ENCODE measurements at places on chromosomes 12 and 14.

GRCh38 chr14:81868172-81868571 is 334.5 kb upstream of the SEL1L start:
- no peak for DNase-seq

DNA sequence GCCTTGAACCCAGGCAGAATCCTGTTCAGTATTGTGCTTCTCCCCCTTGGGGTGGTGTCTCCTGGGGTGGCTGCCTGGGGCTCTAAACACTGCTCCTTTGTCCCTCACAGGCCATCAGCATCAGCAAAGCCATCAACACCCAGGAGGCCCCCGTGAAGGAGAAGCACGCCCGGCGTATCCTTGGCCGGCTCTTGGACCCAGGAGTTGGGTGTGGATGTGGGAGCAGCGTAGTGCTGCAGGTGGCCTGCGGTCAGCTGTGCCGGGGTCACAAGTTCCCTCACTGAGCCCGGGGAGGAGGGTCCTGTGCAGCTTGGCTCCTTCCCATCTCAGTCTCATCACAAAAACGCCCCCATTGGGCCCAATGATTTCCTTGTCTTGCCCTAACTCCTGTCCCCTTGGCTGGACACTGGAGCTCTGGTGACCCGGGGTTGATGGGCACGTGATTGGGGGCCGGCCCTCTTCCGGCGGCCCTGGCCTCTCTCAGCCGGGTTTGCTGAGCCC is 12.7 kb downstream of the HIP1R start:
- no peak for DNase-seq

- DNase-seq = no peak
Measured at GRCh38 chr12:3747543-3747942, 5.4 kb downstream of the CRACR2A start.

- DNase-seq = no peak
Measured at GRCh38 chr14:89534902-89535685, 118.1 kb upstream of the FOXN3 start.

- DNase-seq = peak; percentile 71
Measured at GRCh38 chr12:124914392-124915238, at the start of gene UBC. Gene UBC, minus strand, starts transcription at chr12:124914650. Its CDS starts 879 bp downstream, at chr12:124913771.

DNA sequence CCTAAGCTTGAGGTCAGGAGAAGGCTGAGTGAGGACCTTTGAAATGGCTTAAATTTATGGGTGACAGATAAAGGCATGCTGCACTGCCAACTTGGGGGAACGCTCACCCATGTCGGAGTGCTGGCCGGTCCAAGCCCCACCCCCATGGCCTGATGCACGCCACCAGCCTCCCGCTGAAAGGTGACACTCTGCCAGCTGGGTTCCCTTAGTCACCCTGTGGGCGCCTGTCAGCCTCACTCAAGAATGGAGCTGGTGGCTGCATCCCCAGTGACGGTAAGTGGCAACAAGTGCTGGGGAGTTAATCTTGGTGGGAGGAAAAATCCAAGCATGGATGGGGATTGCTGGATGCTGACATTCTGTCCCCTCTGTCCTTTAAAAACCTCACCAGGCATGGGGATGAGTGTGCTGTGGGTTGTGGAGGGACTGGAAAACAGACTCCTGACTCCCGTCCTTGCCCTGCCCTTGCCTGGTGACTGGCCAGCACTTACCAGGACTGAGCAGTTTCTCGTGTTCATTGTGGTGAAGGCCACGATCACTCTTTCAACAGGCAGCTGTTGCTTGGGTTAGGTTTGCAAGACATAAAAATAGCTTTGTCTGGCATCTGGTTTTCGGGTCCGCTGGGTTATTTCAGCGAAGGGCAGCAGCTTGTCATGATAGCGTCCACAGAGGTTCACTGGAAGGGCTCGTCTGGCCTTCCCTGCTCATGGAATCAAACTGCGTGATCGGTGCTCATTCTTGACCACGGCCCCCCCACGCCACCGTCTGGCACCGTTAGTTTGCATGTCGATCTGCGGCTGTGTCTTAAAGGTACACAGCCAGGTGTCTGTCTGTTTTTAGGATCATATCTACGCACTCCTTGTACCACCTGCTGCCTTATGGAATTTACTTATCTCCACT is 15.0 kb downstream of the ACACB start:
- no peak for DNase-seq

All from MM.1S (cell line).